AG10803 (cell line): ENCODE measurements at places on chromosomes 5 and 9.

DNA sequence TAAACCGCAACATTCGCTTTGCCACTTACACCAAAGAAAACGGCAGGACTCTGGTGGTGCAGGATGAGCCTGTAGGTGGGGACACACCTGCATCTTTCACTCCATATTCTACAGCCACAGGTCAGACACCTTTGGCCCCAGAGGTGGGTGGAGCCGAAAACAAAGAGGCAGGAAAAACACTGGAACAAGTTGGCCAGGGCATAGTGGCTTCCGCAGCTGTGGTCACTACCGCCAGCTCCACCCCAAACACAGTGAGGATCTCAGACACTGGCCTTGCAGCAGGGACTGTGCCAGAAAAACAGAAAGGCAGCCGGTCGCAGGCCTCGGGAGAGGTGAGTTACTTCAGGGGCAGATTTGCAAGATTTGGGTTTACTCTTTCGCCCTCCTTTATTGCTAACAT, 33.8 kb downstream of the KDM3B start:
- DNase-seq, result no peak

DNA sequence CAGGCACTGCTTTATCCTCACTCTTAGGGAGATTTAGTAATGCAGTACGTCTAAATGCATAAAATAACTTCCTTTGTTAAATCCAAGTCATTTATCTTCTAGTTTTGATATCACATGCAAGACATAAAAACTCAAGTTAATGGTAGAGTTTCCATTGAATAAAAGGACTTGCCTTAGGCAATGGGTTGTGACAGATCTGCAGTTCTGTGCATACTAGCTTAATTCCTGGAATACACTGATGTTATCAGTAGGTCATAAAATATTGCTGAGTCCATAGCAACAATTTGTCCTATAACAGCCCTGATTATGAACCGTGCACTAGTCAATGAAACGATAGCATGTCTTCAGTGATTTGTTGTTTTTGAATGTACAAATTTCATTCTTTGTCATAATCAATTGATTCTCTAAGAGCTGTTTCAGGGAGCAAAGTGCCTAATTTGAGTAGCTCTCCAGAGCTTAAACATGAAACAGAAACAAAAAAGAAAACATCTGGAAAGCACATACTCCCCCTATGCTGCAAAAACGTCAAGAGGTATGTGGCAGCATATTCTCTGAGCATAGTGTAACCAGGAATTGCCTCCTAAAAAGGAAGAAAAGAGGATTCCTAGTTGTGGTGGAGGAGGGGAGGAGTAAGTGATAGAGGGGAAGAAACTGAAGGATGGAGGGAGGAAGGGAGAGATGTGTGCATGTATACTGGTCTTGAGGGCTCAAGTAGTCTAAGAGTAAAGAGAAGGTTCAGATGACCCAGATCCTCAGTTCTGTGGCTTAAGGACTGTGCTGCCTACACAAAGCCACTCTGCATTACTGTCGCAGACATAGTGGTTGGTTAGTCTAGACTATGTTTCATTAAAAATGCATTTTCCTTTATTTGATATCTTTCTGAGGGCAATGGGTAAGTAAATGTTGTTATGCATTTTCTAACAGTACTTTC, 589.2 kb downstream of the PRR16 start:
- no peak for DNase-seq

GRCh38 chr9:111005746-111006470, 32.4 kb downstream of the LPAR1 start:
- DNase-seq, result peak; percentile 32

DNA sequence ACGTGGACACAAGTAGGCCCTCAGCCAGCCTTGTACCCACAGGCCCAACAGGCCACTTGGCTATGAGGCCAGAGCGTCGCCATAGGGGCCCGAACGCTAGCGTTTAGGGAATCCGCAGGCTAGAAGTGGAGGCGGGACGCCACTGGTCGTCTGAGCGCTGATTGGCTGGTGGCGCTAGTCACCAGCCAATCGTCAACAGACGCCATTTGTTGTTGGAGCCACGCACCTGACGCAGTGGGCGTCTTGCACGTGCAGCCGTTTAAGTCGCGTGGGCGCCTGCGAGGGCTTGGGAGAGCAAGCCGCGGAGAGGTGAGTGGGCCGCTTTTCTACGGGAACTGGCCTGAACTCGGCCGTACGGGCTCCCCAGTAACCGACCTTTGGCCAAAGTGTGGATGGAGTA, at the start of gene DDX4:
TSS of gene DDX4 (plus strand) at position 269 of the 400 bp plus-strand sequence. CDS start 903 bp downstream, outside the sequence.
- no peak for DNase-seq

- DNase-seq, result no peak
These were observed 37.5 kb upstream of the GFPT2 start for GRCh38 chr5:180390441-180391190.

DNA sequence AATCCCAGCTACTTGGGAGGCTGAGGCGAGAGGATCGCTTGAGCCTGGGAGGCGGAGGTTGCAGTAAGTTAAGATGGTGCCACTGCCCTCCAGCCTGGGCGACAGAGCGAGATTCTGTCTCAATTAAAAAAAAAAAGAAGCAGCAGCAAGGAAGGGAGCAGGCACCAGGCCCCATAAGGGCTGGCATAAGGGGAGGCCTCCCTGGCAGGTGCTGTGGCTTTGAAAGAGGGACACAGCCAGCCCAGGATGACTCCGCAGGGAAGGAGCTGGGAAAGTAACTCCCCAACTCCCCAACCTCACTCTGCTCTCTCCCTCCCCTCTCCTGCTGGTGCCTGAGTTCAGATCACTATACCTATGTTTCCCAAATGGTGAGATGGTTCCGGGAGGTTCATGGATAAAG, 70.1 kb downstream of the NDFIP1 start:
- DNase-seq, result no peak

- no peak for DNase-seq
These were observed 485.0 kb downstream of the SPATA31A7 start for GRCh38 chr9:61674882-61675281.

GRCh38 chr9:76232861-76233489, 161.3 kb downstream of the RFK start:
- DNase-seq, result no peak

DNA sequence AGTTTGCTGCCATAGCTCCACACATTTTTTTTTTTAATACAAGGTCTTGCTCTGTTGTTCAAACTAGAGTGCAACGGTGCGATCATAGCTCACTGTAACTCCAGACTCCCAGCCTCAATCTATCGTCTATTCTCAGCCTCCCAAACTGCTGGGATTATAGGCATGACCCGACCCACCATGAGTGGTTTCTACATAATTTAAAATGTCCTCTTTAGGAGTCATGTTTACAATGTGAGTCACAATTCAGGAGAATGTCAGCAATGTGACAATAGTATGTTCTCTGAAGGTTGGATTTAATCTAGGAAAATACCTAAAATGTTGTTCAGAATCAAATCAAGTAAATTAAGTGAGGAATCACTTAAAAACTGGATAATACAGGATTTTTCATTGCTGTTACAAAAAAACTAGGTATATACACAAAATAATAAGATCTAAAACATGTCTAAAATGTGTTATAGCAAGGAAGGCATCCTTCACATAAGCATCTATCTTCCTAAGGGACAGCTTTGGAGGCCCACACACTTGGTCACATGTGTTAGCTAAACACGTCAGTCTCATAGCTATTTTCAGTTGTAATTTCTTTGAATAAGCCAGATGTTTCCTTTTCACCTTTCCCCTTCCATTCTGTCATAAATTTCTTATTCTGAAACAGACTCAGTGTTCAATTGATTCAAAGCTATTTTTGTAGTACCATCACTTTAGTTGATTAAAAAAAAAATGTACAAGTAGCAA, 30.0 kb upstream of the ELAVL2 start:
- no peak for DNase-seq

GRCh38 chr5:28344836-28345433, 1306.5 kb upstream of the CDH9 start:
- no peak for DNase-seq

GRCh38 chr5:178325679-178326373, 93.2 kb upstream of the PHYKPL start:
- DNase-seq, result no peak

DNA sequence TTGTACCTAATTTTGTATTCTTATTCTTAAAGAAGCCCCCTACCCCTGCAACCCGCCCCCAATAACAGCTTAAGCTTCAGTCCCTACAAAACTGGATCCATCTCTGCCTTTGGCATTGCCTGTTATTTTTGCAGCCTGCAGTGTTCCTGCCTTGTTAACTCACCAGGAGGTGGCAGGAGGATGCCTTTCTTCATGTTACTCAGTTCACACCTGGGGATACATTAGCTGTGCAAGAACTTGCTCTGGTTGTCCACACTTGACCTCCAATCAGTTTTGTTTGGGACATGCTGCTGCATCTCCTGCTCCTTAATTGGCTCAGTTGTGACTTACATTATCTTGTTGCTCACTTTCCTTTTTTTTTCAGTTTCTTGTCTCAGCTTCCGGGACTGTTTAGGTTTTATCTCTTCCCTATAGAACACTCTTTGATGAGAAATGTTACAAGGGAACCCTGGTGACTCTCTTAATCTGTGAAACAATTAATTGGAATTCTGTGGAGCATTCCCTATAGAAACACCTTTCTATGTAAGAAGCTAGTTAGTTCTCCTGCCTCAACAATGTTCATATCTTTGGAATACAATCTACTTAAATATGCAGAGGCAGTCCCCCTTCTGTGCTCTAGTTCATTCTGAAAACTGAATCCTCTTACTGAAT, 467.7 kb upstream of the ACO1 start:
- no peak for DNase-seq

GRCh38 chr5:140338336-140338735, 8.1 kb downstream of the HBEGF start:
- peak; percentile 26 for DNase-seq
